ENCODE measurements at places on chromosomes 11 and 22. TPM values are rescaled to one million over a fixed set of nuclear protein-coding genes. Genes with fewer than 3 reads are reported as not detected.

DBX1 gene
- not detected for total RNA-seq

CCDC15 gene
- 0.23 TPM for total RNA-seq

EIF3F gene
- total RNA-seq, result 302 TPM

AQP11 gene
- total RNA-seq, result 0.45 TPM

BACE1 gene
- total RNA-seq, result 19.6 TPM

PNPLA3 gene
- total RNA-seq, result 2.4 TPM

FADS3 gene
- 111 TPM for total RNA-seq

ALX4 gene
- total RNA-seq, result not detected

PKDREJ gene
- not detected for total RNA-seq

SMC1B gene
- total RNA-seq, result under 0.01 TPM

CRYBB3 gene
- total RNA-seq, result not detected

FGF3 gene
- total RNA-seq, result not detected

ELFN2 gene
- total RNA-seq, result not detected

OR8H1 gene
- total RNA-seq, result not detected

SHISAL1 gene
- 2.5 TPM for total RNA-seq

CNTN5 gene
- not detected for total RNA-seq

OR11H1 gene
- not detected for total RNA-seq

CHST1 gene
- 0.15 TPM for total RNA-seq

SCARF2 gene
- 21.0 TPM for total RNA-seq

FAM181B gene
- not detected for total RNA-seq

PTPRCAP gene
- 0.23 TPM for total RNA-seq

GUCY1A2 gene
- total RNA-seq, result 0.75 TPM

ART1 gene
- not detected for total RNA-seq

MYBPC3 gene
- total RNA-seq, result not detected

LRRC10B gene
- total RNA-seq, result not detected

MFNG gene
- 0.08 TPM for total RNA-seq

THRSP gene
- not detected for total RNA-seq

GPR83 gene
- not detected for total RNA-seq

OSM gene
- total RNA-seq, result not detected

PATE2 gene
- 0.15 TPM for total RNA-seq

ZP1 gene
- total RNA-seq, result 0.12 TPM

ARHGAP8 gene
- 0.15 TPM for total RNA-seq

HMGXB4 gene
- total RNA-seq, result 12.2 TPM

SLN gene
- not detected for total RNA-seq

ANGPTL5 gene
- not detected for total RNA-seq

CDHR5 gene
- total RNA-seq, result not detected

SLC22A8 gene
- total RNA-seq, result not detected

HPX gene
- 0.45 TPM for total RNA-seq

VPREB1 gene
- not detected for total RNA-seq

ZBTB16 gene
- total RNA-seq, result 0.12 TPM

FADS2 gene
- total RNA-seq, result 293 TPM

OR52H1 gene
- total RNA-seq, result 0.38 TPM

TBX10 gene
- not detected for total RNA-seq

RAB3IL1 gene
- total RNA-seq, result 3.5 TPM

MS4A2 gene
- total RNA-seq, result not detected

NEFH gene
- total RNA-seq, result 0.08 TPM

CD3D gene
- not detected for total RNA-seq

TRIM49 gene
- total RNA-seq, result not detected

KCNK4 gene
- not detected for total RNA-seq

UBQLNL gene
- 0.08 TPM for total RNA-seq

TCN1 gene
- not detected for total RNA-seq

KCTD14 gene
- total RNA-seq, result 1.1 TPM

OR6A2 gene
- total RNA-seq, result 0.15 TPM

SCT gene
- total RNA-seq, result not detected

NRGN gene
- 0.30 TPM for total RNA-seq

Measured in smooth muscle cell of the coronary artery (primary cell).